HCT116 (cell line): ENCODE measurements at places on chromosomes 2 and 18.

DNA sequence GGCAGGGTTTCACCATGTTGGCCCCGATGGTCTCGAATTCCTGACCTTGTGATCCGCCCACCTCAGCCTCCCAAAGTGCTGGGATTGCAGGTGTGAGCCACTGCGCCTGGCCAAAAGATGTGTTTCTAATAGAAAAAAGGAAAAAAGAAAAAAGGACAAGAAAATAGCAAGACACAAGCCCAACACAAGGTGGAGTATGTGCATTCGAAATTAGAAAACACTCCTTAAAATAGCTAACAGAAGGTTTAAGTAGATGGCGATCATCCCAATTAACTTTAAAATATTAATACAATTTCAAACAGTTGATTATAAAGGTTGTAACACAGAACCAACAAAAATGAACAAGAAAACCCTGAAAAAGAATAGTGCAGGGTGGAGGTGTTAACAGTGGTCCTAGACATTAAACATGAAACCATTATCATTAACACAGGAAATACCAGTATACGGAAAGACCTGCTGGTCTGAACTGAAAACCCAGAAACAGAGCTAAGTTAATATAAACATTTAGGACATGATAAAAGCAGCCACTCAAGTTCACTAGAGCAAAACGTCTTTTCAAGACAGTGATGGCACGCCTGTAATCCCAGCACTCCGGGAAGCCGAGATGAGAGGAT, 57.9 kb downstream of the HDLBP start:
- DNase-seq: no peak

- DNase-seq: no peak
Measured at GRCh38 chr18:51890762-51891161, 449.2 kb upstream of the DCC start.

GRCh38 chr2:98947554-98947953, 11.5 kb upstream of the CRACDL start:
- no peak for DNase-seq

GRCh38 chr2:175628243-175628642, 373.8 kb downstream of the LNPK start:
- DNase-seq: no peak

GRCh38 chr2:64937687-64938491, 51.3 kb upstream of the SLC1A4 start:
- no peak for DNase-seq

DNA sequence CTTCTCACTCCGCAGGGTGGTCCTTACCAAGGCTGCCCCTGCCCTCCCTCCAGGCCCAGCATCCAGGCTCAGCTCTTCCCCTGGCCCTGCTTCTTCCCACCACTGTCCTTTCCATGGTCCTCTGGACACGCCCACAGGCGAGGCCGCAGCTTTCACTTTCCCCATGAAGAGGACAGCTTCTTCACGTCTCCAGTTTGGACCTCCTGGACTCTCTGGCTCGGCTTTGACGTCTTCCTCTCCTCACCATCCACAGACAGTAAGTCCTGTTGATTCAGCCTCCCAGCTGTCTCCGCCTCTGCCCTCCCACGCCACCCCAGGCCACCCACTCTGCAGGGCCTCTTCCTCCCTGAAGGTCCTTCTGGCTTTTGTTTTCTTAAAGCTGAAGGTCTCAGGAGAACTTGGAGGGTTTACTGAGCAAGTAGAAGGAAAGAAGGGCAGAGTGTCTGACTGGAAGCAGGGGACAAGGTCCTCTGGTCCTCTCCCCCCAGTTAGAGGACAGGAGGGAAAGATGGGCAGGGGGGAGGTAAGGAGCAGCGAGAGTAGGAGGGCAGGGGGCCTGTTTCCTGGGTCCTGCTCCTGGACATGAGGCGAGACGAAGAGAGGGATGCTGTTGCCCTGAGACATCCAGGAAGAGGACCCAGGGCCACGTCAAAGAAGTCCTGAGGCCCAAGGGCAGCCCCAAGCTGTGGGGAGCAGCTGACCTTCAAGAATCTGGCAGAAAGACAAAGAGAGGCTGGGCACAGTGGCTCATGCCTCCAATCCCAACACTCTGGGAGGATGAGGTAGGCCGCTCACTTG, 24.7 kb upstream of the NMUR1 start:
- DNase-seq: no peak

GRCh38 chr2:218523651-218524050, 44.5 kb downstream of the USP37 start:
- DNase-seq: no peak

GRCh38 chr2:231128541-231128940, 3.7 kb upstream of the HTR2B start:
- DNase-seq: no peak

DNA sequence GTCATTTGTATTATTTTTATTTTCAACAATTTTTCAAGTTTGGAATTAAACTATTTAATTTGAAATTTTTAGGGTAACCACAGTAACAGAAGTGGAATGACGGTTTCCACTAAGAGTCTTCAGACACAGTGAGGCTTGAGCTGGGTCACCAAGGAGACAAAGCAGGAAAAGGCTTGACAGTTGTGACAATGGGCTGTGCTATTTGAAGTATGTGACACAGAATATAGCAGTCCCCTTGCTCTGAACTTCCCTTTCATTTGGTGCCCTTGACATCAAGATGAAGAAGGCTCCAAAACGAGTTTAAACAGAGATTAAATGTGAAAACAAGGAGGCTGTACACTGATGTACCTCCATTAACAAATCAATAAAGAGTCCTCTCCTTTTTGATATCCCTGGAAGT, 265.4 kb upstream of the DLGAP1 start:
- no peak for DNase-seq

GRCh38 chr2:36704475-36705150, 8.1 kb downstream of the VIT start:
- DNase-seq: no peak

DNA sequence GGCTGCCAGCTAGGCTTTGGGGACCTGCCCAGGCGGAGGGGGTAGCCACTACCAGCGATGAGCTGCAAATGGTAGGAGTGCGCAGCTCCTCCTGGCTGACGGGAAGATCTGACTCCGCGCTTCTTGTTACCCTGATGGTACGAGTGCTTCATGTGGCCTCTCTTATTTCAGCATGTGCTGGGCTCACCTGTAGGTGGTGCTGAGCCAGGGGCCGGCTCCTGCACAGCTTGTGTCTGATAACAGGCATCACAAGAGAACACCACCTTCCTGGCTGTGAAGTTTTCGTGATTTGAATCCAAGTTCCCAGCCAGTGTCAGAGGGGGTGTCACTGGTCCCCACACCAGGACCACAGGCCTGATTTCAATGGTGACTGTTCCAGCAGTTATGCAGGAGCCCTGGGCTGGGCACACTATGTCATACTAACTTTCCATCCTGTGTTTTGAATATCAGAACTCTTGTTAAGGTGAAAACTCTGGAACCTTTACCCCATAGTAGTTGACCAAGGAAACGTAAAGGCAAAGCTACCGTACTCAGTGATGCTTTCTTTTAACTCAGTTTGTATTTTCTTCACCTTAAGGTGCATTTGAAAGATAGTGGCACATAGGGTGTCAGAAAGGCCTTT, 28.0 kb downstream of the APCDD1 start:
- DNase-seq: no peak

DNA sequence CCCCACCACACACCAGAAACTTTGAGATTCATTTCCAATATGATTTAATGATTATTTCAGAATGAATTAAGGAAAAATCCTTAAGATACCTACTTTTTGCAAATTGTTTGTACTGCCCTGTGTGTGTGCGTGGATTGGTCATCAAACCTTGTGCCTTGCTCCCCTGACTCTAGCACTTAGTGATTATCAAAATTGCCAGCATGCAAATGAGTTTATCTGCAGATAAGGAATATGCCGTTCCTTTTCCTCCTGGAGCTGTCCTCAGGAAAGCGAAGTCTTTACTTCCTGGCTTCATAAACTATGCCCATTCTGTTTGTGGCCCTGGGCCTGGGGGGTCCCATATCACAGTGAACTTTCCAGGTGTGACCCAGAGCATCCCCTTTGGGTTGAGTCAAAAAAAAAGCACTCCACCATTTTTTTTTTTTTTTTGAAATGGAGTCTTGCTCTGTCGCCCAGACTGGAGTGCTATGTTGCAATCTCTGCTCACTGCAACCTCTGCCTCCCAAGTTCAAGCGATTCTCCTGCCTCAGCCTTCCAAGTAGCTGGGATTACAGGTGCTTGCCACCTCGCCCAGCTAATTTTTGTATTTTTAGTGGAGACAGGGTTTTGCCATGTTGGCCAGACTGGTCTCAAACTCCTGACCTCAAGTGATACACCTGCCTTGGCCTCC, 11.4 kb downstream of the CHMP1B start:
- no peak for DNase-seq

DNA sequence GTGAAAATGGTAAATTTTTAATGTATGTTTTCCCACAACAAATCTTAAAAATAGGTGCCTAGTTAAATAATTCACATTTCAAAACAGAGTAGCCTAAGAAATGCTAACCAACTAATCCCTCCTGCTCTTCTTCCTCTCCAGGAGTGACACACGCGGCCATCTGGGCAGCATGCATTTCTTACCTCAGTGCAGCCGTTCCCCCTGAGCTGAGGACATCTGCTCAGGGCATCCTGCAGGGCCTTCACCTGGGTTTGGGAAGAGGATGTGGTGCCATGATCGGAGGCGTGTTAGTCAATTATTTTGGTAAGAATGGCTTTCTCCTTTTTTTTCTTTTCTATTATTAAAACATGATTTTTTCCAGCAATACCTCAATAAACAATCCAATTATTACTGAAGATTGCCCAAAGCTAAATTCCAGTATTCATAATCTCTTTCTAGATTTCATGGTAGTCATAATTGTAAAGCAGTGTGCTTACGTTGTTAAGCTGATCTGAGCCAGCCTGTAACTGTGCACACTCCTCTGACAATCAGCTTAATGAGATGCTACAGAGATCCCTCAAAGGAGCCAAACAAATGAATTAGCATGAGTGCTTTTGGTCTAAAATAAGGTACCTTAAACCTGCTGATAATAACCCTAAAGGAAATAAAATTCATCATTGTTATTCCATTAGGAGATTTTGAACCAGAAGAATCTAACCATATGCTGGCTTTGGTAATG, 45.8 kb downstream of the NEMP2 start:
- DNase-seq: no peak

- DNase-seq: no peak
Measured at GRCh38 chr2:130957915-130958314, 121.2 kb downstream of the ARHGEF4 start.

GRCh38 chr2:7722212-7722910, 805.1 kb downstream of the RNF144A start:
- DNase-seq: no peak

- no peak for DNase-seq
Measured at GRCh38 chr18:76951456-76952247, 129.3 kb downstream of the ZNF236 start.

DNA sequence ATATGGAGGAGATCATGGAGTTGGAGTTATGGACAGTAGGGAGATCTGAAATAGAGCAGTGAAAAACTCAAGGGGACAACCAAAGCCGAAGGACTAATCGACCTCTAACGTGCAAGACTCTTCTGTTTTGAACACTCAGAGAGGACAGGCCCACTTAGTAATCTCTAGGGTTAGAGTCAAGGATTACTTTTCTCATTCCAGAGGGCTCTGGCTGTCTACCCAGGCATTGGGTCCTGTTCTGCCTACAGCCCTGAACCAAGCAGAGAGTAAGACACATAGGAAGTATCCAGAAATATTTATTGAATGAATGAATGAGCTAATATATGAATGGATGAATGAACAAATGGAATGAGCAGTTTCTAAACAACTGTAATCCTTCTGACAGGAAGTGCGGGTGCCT, 50.3 kb upstream of the PKDCC start:
- DNase-seq: no peak
